ENCODE measurements at places on chromosomes 12 and 14. TPM values are rescaled to one million over a fixed set of nuclear protein-coding genes. Genes with fewer than 3 reads are reported as not detected.

DNA sequence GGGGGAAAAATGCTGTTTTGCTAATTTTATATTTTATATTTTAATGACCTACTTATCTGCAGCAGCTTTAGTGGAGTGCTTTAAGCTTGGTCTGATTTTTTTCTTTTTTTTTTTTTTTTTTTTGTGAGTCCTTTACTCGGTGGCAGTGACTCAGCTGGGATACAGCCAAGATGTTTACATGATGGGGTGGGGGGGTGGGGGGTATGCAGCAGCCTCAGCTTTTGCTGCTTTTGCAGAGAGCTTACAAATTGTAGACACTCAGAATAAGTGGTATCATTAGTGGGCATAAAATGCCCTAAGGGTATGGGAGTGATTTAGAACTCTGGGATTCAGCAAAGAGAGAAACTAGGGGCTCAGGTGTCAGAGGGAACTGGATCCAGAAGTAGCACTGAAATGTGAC, 38.2 kb upstream of the ARHGAP5 start:
- no peak for DNase-seq

DNA sequence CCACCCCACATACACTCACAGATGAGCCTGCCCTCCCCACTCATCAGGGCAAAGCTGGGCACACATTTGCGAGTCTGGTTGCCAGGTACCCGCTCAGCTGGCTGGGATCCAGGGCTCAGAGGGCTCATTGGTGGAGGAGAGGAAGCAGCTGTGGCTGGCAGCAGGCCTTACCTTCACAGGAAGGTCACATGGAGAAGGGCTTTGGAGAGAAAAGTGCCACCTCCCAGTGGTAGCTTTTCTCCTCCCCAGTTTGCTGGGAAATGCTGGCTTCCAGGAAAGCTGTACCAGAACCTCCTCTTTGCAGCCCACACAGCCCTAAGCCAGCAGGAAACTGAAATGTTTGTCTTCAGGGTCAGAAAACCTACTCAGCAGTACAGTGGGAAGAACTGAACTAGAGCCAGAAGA, 55.6 kb downstream of the LGMN start:
- peak; percentile 82 for DNase-seq

DNA sequence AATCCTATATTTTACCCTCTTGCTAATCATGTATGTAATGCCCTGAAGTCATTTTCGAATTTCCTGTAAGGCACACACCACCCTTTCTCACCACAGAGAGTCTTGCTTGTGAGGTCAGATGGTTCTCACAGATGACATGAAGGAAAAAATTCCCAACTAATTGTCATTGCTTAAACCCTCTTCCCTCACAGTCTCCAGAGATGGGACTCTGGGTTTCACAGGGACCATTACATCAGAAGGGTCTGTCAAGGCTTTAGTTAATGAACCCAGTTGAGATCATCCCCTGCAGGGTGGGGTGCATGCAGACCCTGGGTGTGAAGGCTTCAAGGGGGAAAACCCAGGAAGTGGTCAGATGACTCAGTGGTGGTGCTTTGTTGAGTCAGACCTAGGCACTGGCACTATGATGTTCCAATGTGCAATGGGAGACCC, 229.6 kb downstream of the BCAT1 start:
- no peak for DNase-seq

DNA sequence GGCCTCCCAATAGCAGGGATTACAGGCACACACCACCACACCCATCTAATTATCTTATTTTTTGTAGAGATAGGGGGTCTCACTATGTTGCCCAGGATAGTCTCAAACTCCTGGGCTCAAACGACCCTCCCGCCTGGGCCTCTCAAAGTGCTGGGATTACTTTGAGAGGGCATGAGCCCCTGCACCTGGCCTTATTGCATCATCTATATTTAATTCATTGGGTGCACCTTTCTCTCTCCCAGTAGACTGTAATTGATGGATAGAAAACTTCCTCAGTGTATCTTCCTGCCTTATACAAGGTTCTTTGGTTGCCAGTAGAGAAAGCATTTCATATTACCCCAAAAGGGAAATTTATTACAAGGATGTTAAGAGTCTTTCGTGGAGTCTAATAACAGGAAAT, 8.9 kb upstream of the MORN3 start:
- DNase-seq: no peak

- DNase-seq: no peak
These were observed 46.4 kb downstream of the CRADD start for GRCh38 chr12:93723568-93723930.

DNA sequence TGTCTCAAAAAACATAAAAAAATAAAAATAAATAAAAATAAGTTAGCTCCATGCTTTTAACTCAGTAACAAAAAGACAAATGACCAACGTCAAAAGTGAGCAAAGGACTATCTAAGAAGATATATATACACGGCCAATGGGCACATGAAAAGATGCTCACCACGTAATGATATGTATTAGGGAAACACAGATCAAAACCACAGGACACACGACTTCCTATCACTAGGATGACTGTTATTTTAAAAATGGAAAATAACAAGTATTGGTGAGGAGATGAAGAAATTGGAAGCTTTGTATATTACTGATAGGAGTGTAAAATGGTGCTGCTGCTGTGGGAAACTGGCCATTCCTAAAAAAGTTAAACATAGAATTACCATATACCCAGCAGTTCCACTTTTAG, 20.2 kb upstream of the P2RX7 start:
- DNase-seq: no peak

GRCh38 chr12:124109760-124110159, 136.7 kb downstream of the ZNF664 start:
- no peak for DNase-seq

DNA sequence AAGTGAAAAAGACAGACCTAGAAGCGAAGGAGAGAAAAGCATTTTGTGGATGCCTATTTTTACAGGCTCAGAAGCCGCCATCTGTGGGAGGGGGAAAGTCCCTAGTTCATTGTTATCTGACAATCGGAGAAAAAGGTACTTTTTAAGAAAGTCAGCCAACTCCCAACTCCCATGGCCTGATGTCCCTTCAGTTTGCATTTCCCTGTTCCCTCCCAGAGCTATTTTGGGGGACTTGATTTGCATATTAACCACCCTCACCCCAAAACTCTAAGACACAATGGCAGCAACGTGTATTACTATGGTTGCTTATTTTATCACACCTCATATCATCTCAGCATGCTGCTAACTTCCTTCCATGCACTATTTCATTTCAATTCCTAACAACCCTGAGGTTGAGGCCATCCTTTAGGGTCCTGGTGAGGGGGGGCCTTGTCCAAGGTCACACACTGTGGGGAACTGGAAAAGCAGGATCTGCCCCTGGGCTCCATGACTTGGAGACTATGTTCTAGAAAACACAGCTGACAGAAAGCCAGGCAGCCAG, 18.7 kb downstream of the HVCN1 start:
- no peak for DNase-seq

- no peak for DNase-seq
These were observed 42.0 kb downstream of the RFLNA start for GRCh38 chr12:124336742-124337520.

- DNase-seq: peak; percentile 30
These were observed 22.4 kb downstream of the FAM222A start for GRCh38 chr12:109735825-109736551.

ABCD2 gene
- polyA plus RNA-seq: 1.4 TPM

ESR2 gene
- polyA plus RNA-seq: 0.15 TPM

Data from heart left ventricle (tissue), 16 donors.